ENCODE measurements at places on chromosomes 4 and X. TPM values are rescaled to one million over a fixed set of nuclear protein-coding genes. Genes with fewer than 3 reads are reported as not detected.

GRCh38 chrX:104195489-104196084, 29.3 kb downstream of the FAM199X start:
- H3K27ac ChIP-seq = no peak overlapping the region
- H3K27me3 ChIP-seq = no peaks in the 10 kb centered on the region
- H3K4me3 ChIP-seq = no peak overlapping the region

DNA sequence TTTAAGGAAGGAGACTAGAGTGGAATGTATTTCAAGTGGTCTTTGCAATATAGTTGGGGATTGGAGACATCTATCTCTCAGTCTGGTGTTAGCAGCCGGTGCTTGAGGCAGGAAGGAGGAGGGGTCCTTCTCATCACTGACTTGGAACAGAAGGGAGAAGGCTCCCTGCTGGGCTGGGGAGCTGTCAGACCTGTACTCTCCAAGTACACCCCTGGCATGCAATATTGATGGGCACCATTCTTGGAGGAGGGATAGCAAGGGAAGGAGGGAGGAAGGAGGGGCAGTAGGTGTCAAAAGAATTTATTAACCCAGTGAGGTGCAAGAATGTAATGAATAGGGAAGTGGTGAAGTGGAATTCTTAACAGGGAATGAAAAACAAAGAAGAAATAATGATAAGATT, 338.8 kb downstream of the UNC5C start:
- DNase-seq = no peak
- no peak overlapping the region for H3K4me3 ChIP-seq
- H3K27me3 ChIP-seq = no peaks in the 10 kb centered on the region
- H3K4me1 ChIP-seq = peaks cover 11% of the 10 kb centered on the region
- H3K36me3 ChIP-seq = no peaks in the 10 kb centered on the region
- no peak overlapping the region for H3K27ac ChIP-seq

DNA sequence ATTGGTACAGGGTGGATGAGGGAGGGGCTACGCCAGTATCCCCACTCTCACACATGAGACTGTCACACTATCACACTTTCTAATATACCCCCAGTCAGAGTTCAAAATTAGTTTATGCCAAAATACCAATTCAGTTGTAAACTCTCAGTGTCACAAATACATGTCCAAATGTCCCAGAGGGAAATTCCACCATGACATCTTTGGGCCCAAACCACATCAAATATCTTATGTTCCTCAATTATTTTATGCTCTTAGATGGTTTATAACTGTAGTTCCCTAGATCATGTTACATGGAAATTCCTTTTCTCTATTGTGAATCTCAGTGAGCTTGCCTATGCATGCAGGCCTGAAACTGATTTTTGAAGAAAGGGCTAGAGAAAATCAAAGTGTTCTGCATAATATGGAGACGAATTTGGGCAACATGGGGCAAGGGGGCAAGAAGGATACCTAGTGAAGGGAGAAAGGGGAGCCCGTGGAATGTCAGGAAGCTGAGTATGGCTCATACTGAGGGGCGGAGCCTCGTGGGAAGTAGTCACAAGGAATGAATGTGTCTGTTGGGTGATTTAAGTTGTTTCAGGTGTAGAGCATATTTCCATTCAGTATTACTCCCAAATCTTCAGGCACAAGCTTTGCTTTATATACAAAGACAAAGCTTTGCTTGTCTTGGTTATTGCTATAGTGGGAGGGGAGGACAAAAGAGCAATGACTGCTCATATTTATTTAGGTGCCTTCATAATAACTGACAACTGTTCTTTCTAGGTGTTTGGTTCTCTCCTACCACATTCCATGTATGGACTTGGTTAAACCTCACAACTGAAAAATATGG, 40.8 kb downstream of the CLNK start:
- no peaks in the 10 kb centered on the region for H3K4me1 ChIP-seq
- H3K27ac ChIP-seq = no peak overlapping the region
- H3K36me3 ChIP-seq = no peaks in the 10 kb centered on the region
- no peak overlapping the region for H3K4me3 ChIP-seq

DNA sequence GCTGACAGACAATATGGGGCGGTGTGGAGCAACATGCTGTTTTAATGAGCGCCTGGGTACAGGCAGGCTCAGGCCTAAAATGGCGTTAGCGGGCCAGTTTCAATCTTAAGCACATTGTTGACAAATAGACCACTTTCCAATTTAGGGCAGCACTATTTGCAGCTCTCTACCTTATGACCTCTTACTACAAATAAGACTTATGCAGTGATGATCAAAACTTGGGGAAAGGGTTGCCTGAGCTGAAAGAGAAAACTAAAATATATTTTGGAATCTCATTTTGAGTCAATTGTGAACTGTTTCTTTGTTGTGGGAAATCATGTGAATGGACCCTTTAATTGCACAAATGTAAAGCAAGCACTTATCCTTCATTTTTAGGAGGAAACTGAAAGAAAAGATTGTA, 25.5 kb upstream of the GPAT3 start:
- H3K4me1 ChIP-seq = no peaks in the 10 kb centered on the region
- H3K27me3 ChIP-seq = peaks cover 7% of the 10 kb centered on the region
- no peak overlapping the region for H3K27ac ChIP-seq
- H3K36me3 ChIP-seq = no peaks in the 10 kb centered on the region
- DNase-seq = no peak

DNA sequence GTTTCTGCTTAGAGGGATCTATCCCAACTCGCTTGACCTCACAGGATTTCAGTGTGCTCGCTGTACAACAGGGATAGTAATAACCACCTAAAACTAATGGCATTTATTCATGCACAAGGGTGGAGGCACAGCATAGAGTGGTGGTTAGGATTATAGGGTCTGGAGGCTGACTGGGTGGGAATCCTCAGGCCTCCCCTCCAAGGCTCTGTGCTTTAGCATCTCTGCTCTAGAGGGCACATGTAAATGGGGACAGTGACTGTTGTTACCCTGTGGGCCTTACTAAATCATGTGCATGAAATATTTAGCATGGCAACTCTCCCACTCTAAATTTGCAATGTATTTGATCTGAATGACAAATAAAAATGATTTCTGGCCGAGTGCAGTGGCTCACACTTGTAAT, 29.2 kb downstream of the VCX2 start:
- no peak overlapping the region for H3K27ac ChIP-seq
- H3K4me3 ChIP-seq = no peak overlapping the region
- no peak for DNase-seq
- H3K27me3 ChIP-seq = no peaks in the 10 kb centered on the region
- H3K36me3 ChIP-seq = no peaks in the 10 kb centered on the region

DNA sequence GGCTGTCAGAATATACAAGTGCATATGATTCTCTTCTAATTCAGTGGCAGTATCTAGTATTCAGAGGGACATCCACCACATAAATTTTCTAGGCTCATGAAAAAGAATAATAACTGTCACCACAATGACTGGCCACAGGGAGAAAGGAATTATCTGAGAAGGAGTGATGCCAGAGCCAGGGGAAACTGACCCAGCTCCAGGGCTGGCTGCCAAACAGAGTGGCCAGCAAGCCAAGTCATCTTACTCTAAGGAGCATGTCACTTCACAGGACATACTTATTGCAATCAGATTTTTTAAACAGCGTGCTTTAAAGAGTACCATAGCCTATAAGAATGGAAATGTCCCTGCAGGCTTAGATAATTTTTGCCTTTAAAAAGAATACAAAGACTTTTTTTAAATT, 5.8 kb upstream of the SEPTIN11 start:
- no peaks in the 10 kb centered on the region for H3K36me3 ChIP-seq
- H3K27ac ChIP-seq = no peak overlapping the region
- H3K4me3 ChIP-seq = no peak overlapping the region
- DNase-seq = no peak

DNA sequence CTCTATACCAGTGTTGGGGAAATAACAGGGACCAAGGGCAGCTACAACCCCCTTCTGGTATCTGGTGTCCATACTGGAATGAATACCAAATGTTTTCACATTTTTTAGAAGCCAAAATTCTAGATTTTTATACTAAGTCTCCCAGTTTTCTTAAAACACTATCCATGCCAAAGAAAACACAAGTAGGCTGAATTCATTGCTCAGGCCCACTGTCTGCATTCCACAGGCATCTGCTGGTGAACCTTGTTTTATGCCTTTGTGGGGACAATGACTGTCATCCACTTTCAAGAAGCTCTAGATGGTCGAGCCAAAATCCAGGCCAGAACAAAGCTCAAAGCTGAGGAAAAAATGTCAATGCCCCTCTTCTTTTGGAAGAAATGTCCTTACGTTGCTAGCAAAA, 213.4 kb upstream of the RASGEF1B start:
- H3K4me1 ChIP-seq = no peaks in the 10 kb centered on the region
- H3K27ac ChIP-seq = no peak overlapping the region
- DNase-seq = no peak
- H3K27me3 ChIP-seq = no peaks in the 10 kb centered on the region
- H3K36me3 ChIP-seq = no peaks in the 10 kb centered on the region
- H3K4me3 ChIP-seq = no peak overlapping the region

DNA sequence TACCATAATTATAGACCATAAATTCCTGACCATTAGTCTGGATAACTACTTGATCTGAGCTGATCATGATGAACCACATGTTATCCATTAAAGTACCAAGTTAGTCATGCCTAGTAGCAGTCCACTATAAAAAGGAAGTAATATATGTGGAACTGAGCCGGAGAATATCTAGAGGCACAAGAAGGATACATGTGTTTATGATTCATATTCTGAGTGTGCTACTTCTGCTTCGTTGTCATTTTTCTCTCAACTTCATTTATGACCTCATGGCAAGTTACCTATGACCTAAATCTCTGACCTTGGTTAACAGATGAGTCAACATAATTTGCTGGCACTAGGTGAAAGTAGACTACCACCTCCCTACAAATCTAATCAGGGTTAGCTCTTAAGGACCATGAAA, 56.5 kb upstream of the ANKRD17 start:
- H3K27me3 ChIP-seq = no peaks in the 10 kb centered on the region
- no peak overlapping the region for H3K27ac ChIP-seq
- no peak overlapping the region for H3K4me3 ChIP-seq
- no peaks in the 10 kb centered on the region for H3K36me3 ChIP-seq

VCX3A gene
- polyA plus RNA-seq = not detected

Measured in SK-N-SH (cell line).